Pericardium fibroblast (primary cell): ENCODE measurements at places on chromosomes 7 and 10. TPM values are rescaled to one million over a fixed set of nuclear protein-coding genes. Genes with fewer than 3 reads are reported as not detected.

Gene ADIRF
- 1.1 and 6.7 TPM in 2 replicates for total RNA-seq

Gene TMEM72
- 0.17 TPM in 1 of 2 replicates, not detected in the other for total RNA-seq

Gene LRIT1
- not detected in 2 replicates for total RNA-seq

Gene CTBP2
- total RNA-seq = 36.8 and 43.9 TPM in 2 replicates

Gene SEMA3E
- total RNA-seq = under 0.01 and 0.09 TPM in 2 replicates

Gene MYO1G
- total RNA-seq = not detected in 2 replicates

Gene GGCT
- total RNA-seq = 28.1 and 33.6 TPM in 2 replicates

Gene TRIM73
- total RNA-seq = under 0.01 and 0.70 TPM in 2 replicates

Gene KCNIP2
- total RNA-seq = 0.12 TPM in 1 of 2 replicates, not detected in the other

Gene PNLIPRP1
- not detected in 2 replicates for total RNA-seq
